ENCODE measurements at places on chromosomes 11 and 22.

GRCh38 chr11:115499241-115499799, 4.9 kb downstream of the CADM1 start:
- no peak for DNase-seq

DNA sequence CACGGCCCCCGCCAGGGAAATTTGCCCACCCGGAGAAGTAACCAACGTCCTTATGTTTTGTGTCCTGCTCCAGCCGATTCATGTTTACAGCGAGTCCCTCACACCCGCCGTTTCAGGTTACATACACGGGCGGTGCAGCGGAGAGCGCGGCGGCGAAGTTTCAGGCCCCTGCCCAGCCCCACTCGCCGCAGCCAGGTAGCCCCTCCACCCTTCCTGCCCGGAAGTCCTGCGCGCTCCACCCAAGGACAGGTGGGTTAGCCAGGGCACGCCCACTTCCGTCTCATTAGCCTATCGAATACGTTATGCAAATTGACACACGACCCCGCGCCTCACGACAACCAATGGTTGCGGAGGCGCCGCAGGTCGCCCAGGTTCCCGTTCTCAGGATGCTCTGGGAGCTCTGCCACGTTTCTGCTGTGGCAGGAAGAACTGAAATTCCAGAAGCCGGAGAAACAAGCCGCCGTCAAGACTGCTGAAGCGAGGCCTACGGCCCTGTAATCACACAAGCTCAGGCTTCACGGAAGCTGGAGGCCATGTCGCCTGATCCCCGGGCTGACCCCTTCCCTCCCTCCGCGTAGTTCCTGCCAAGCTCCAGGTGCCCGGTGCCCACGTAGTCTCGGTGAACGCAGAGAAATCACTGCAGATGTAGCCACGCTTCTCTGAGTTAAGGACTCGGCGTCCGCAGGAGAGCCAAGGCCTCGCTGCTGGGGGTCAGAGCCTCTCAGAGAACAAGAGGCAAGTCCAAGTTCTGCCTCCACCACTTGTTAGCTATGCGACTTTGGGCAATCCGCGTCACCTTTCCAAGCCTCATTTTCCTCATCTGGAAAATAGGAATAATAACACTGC, 22.4 kb upstream of the MYH9 start:
- DNase-seq, result peak; percentile 87

DNA sequence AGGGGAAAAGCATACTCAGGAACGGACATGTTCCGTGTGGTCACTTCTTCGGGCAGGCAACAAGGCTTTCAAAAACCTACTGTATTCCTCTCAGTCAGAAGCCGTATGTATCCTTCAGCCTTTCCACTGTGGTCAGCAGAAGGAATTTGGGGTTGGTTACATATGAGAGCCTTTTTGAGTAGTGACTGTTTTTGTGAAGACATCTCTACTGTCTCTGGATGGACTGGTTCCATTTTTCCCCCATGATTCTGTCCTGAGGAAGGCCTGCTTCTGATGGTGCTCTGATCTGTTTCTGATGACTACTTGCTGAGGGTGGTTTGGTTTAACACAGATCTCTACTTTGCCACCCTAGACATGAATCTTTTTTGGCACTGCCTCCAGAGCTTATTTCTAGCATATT, 63.7 kb upstream of the HORMAD2 start:
- no peak for DNase-seq

DNA sequence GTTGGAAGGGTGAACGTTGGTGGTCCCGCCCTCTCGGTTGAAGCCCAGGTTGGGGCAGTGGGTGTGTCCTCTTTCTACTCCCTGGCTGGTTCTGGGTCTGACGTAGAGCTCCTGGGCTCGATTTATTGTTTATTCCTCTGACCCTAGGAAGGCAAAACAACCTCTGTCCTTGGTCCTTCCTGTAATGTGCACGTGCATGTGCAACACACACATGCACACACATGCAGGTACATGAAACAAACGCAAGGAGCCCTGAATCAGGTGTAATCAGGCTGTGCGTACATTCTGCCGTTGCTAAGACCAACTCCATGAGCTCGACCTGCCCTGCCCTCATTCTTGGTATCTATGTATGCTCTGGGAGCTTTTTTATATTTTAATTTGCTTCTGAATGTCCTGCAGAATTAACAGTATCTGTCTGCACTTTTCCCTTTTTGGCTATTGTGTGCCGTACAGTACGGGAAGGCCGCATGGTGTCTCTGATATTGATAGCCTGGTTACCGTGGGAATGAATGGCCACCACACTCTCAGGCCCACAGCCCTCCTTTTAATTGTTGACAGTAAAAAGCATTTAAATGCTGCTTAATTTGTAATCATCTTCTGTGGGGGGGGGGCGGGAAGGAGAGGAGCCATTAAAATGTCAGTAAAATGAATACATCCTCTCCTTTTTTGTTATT, 66.0 kb upstream of the NNMT start:
- no peak for DNase-seq

GRCh38 chr11:69000831-69001242, 12.2 kb downstream of the MRGPRF start:
- no peak for DNase-seq

GRCh38 chr22:23037429-23038333, 32.6 kb upstream of the GNAZ start:
- no peak for DNase-seq

DNA sequence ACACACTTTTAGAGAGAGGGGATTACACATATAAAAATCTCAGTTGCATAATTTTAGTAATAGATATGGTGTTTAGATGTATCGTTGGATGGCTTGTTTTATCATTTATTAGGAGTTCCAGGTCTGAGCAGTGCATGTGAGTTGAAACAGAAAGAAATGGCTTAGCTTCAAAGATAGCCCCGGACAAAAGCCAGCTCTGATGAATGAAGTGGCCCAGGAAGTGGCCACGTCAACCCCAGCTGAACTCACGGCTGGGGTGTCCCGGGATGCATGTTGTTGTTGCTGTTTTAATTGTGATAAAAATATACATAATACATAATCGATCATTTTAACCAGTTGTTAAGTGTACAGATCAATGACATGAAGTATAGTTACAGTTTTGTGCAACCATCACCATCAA, 1513.6 kb downstream of the BRD1 start:
- DNase-seq, result no peak

GRCh38 chr11:117687776-117688175, 109.2 kb downstream of the DSCAML1 start:
- DNase-seq, result no peak

GRCh38 chr11:9038541-9038940, 34.7 kb upstream of the NRIP3 start:
- DNase-seq, result no peak

DNA sequence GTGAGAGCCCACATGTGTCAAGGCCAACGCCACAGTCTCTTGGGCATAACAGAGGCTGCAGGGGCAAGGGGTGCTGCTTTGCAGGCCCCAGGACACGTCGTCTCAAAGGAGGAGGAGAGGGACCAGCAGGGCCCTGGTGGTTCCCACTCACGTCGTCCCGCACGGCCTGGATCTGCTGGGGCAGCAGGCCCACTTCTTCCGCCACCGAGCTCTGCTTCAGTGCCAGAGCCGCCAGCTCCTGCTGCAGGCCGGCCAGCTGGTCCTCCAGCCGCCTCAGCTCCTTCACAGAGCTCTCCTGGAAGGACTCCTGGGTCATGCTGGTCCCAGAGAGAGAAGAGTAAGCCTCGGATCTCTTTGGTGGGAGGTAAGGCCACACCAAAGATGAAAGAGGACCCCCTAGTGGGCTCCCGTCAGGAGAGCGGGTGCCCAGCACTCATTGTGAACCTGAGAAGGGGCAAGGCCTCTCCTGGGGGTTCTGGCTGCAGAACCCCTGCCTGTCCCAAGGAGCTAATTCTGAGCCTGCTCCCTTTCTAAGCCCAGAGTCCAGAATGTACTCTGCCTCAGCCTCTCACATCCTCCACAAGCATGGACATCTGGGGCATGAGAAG, 15.6 kb downstream of the SUN2 start:
- DNase-seq, result no peak

GRCh38 chr22:36377022-36377631, 10.6 kb downstream of the MYH9 start:
- DNase-seq, result no peak

DNA sequence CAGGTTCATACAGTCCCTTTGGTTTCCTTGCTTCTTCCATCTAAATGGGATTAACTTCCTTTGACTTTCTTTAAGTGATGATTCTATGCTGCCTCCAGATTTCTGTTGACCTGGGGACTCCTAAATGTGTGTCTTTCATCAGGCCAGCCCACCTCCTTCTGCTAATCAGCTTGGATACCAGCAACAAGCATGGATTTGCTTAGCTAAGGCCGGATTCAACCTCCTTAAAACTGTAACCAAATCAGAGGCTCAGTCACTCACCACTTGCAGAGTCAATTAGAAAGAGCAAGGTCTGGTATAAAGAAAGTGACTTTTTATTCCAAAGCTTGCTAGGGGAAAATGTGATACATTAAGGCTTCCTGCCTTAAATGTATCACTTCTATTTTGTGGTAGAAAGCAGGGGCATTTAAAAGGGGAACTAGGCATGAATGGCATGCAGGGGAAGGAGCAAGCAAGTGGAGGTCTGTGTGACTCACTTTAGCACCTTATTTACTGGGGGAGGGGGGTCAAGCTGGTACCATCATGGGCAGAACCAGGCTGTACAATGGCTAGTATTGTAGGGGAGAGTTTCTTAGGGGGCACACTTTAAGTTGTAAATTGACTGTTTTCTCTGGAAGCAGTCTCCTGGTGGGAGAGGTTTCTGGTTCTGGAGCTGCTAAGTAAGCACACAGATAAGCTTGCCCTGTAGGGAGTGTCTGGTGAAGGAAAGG, 239.0 kb upstream of the PDGFD start:
- DNase-seq, result no peak

GRCh38 chr22:27995801-27996528, 76.9 kb upstream of the PITPNB start:
- no peak for DNase-seq

DNA sequence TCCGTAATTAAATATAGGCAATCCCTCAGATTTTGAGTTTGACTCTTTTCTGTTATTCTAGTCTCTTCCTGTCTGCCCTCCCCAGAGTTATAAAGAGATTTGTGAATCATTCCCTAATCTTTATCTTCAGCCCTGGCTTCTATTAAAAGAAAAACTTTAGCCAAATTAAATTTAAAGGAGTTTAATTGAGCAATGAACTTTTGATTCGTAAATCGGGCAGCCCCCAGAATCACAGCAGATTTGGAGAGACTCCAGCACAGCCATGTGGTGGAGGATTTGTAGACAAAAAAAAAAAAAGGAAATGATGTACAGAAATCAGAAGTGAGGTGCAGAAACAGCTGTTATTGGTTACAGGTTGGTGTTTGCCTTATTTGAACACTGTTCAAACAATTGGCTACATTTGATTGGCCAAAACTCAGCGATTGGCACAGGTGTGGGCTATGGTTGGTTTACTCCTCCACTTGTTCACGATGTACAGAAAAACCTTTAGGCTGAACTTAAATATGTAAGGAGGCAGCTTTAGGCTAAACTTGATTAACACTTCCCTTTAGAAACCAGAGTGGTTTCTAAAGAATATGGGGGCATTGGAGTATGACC, 2.3 kb upstream of the ALKBH8 start:
- DNase-seq, result no peak

DNA sequence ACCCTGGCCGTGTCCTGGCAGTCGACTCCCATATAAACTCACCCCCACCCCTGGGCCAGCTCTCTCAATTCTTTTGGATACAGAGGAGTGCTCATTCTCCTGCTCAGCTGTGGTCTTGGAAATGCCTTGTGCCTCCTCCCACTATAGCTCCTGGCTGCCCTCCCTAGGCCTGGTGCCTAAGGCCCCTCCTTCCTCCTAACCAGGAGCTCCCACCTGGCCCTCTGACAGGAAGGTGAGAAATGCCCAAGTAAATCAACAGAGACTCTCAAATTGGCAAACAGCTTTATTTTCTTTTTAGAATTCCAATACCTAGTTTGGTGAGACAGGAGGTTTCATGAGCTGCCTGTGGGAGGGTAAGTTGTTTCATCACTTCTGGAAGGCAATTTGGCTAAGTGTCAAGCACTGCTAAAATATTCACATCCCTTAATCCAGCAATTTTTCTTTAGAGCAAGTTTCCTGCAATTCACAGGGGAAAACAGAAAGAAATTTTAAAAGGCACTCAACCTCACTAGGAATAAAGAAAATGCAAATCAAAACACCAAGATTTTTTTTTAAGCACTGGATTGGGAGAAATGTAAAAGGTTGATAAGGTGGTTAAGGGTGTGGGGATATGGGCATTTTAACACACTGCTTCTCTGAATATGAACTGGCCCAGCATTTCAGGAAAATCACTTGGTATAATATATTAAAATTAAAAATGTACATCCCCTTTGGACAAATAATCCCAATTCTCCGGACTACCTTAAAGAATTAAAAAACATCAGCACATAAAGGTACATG, 209.7 kb upstream of the ARHGAP20 start:
- DNase-seq, result no peak

GRCh38 chr22:44225091-44225689, 44.5 kb downstream of the PARVG start:
- DNase-seq, result no peak

- no peak for DNase-seq
Measured at GRCh38 chr11:114386131-114386530, 14.2 kb downstream of the C11orf71 start.

GRCh38 chr11:44862558-44863101, 88.1 kb downstream of the TP53I11 start:
- DNase-seq, result no peak

GRCh38 chr22:42313804-42314581, 43.5 kb upstream of the TCF20 start:
- DNase-seq, result peak; percentile 51

DNA sequence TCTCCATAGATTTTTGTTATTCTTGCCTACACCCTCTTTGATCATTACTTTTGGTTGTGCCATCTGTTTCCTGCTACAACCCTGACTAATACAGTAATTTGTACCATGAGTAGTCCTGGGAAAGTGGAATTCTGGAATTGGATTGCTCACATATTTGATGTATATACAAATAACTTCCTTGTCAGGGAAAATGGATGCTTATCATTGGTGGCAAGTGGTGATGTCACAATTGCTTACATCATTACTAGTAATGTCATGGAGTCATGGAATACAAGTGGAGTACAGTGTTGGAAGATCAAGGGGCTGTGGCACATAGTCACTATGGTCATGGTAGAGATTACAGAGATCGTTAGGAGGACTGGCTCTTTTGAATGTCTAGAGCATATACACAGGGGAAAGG, 24.4 kb downstream of the AASDHPPT start:
- DNase-seq, result no peak

DNA sequence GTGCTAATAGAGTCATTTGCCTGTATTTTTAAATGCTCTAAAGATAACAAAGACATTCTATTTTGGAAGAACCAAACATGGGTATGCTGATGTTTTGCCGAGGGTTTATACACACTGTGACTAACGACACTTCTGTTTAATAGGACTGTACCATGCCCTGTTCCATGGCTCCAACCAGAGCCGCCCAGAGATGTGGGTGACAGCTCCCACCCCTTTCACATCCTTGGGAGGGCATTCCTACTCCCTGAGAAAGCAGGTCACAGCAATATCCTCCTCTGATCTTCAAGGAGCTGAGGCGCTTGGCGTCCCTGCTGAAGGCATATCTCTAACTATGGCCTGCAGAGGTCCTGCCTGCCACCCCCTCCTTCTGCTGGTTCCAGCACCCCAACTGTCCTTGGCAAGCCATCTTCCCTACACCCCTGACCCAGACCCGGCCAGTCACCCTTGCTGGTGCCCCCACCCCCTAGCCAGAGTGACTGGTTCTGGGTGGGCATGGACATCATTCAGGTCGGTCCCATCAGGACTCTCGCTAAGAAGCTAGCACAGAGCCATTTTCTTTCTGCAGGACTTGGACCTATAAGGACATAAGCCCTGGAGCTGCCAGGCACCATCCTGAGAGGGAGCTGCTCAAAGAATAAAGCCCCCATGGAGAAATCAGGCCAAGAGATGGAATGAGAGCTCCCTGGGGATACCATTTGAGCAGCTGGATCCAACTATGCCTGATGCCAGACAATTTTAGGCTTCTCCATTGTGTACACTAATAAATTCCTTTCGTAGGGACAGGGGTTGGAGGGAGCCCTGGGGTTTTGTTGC, 381.3 kb downstream of the CTTN start:
- no peak for DNase-seq

Measured in NCI-H2081 treated with DMSO at 0.1 percent for 48 hours (cell line).